Tongue (tissue), 3 donors: ENCODE measurements at places on chromosomes 16 and 17. TPM values are rescaled to one million over a fixed set of nuclear protein-coding genes. Genes with fewer than 3 reads are reported as not detected.

CENPV gene
- total RNA-seq: 27.2 TPM

TVP23B gene
- total RNA-seq: 35.0 TPM

SCGB1C2 gene
- total RNA-seq: not detected

SLC52A1 gene
- not detected for total RNA-seq

SEPTIN12 gene
- not detected for total RNA-seq

FOXC2 gene
- total RNA-seq: 1.0 TPM

CHAD gene
- total RNA-seq: not detected

TSNAXIP1 gene
- total RNA-seq: 1.1 TPM

SLC5A11 gene
- not detected for total RNA-seq

SYCE1L gene
- total RNA-seq: 1.2 TPM

RNF43 gene
- total RNA-seq: 3.5 TPM

PARD6A gene
- 2.2 TPM for total RNA-seq

CCL18 gene
- not detected for total RNA-seq

ITFG1 gene
- total RNA-seq: 78.2 TPM

KCNH4 gene
- not detected for total RNA-seq

MPV17L gene
- 14.8 TPM for total RNA-seq

YWHAE gene
- total RNA-seq: 755 TPM

FAM20A gene
- total RNA-seq: 6.5 TPM

PSMD12 gene
- 49.3 TPM for total RNA-seq

CDRT15 gene
- total RNA-seq: not detected

CSH1 gene
- not detected for total RNA-seq

KRTAP3-2 gene
- total RNA-seq: not detected

TRPV3 gene
- 1.8 TPM for total RNA-seq

LCMT1 gene
- total RNA-seq: 20.8 TPM

CSH2 gene
- total RNA-seq: not detected

TMEM219 gene
- total RNA-seq: 28.2 TPM

FAM171A2 gene
- total RNA-seq: 9.9 TPM

ENPP7 gene
- total RNA-seq: not detected

SMIM36 gene
- not detected for total RNA-seq

PPP1R1B gene
- total RNA-seq: 7.1 TPM
